BJ (cell line): ENCODE measurements at places on chromosomes 6 and 20. TPM values are rescaled to one million over a fixed set of nuclear protein-coding genes. Genes with fewer than 3 reads are reported as not detected.
A peak's percentile ranks its signal among the peaks of the same experiment; 100 is the strongest.

DNA sequence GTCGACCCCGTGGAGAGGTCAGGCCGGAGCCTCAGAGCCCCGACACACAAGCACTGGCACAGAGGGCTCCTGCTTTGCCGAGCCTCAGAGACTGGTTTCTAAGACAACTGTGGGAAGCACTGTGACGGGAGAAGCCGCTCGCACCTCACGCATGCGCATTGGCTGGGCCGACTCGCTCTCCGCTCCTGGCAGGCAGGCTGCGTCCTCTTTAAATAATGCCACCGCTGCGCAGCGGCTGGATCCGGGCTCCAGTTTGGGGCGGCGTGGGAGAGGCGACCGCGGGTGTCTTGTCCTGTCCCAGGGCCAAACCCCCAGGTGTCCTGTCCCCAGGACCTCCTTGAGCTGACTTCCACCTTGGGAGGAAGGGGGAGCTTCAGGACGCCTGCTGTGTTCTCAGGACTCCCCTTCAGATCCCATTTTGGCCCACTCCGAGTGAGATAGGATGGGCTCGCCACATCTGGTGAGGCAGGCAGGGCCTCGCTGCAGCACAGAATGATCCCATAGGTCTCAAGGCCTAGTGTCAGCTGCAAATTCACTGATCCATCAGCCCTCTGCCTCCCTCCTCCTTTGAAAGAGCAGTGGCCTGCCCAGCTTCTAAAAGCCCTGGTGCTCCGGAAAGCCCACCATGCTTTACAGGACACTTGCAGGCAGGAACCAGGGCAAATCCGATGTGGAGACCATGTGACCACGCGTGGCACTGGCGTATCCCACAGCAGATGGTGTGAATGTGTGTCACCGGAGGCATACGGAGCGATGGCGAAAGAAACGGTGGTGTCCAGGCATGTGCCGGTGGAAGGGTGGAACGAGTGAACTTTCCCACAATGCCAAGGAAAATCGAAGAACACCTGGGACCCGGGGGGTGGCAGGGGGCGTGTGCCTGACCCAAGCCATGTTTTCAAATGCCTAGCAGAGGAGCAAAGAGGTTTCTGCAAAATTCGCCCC is 169.3 kb upstream of the ZNF337 start:
- DNase-seq: no peak

The OR11A1 gene
- not detected in 2 replicates for polyA plus RNA-seq

The C6orf118 gene
- not detected in 2 replicates for polyA plus RNA-seq

GRCh38 chr20:63552481-63553249 is 1.3 kb upstream of the FNDC11 start:
- no peak for DNase-seq

DNA sequence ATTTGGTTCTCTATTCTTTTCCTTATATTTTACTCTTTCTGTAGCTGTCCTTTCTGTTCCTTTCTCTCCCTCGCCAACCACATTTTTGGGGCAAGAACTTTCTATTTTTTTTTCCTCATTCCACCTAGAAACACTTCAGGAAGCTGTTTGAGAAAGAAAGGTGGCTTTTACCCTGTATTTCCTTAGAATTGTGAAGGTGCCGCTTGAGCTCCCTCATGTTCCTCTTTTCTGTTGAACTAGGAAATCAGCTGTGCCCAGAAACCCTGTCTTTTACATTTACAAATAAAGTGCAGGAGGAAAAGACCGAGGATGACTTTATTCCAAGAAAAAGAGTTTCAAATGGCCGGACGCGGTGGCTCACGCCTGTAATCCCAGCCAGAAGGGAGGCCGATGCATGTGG is 38.2 kb downstream of the OR2B2 start:
- no peak for DNase-seq

GRCh38 chr6:158485431-158485830 is 74.5 kb upstream of the TMEM181 start:
- no peak for DNase-seq

- no peak for DNase-seq
These were observed 43.9 kb downstream of the RBM38 start for GRCh38 chr20:57435105-57435497.

DNA sequence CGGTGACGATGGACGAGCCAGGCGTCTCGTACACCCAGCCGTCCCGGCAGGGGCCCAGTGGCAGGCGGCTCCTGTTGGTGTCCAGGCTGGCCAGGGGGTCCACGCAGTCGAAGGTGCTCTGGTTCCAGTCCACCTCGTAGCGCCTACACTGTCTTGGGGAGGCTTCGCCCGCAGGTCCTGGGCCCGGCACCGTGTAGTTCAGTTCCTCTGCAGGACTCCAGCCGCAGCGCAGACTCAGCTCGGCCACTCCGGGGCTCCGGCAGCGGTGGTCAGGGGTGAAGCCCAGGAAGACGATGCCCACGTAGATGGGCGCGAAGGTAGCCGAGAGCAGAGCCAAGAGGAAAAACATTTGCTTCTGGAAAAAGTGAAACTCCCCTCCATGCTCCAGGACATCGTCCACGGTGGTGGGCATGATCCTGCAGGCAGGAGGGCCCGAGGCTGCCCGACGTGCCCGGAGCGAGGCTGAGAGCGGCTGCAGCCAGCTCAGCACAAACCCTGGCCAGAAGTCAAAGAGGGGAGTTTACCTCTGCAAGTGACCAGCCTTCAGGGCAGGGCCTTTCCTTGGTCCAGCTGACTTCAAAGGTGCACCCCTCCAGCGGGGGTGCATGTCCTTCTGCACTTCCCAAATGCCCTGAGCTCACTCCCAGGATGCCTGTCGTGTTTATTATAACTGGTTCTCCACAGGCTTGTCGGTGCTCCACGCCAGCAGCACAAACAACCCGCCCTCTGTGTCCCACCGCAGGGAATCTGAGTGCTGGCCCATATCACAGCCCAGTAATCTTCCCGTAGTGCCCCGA is at the start of gene SLC22A2:
Gene SLC22A2 (minus strand): TSS at position 476 of the 797 bp plus-strand sequence. CDS start 64 bp downstream, at position 412.
- DNase-seq: no peak

DNA sequence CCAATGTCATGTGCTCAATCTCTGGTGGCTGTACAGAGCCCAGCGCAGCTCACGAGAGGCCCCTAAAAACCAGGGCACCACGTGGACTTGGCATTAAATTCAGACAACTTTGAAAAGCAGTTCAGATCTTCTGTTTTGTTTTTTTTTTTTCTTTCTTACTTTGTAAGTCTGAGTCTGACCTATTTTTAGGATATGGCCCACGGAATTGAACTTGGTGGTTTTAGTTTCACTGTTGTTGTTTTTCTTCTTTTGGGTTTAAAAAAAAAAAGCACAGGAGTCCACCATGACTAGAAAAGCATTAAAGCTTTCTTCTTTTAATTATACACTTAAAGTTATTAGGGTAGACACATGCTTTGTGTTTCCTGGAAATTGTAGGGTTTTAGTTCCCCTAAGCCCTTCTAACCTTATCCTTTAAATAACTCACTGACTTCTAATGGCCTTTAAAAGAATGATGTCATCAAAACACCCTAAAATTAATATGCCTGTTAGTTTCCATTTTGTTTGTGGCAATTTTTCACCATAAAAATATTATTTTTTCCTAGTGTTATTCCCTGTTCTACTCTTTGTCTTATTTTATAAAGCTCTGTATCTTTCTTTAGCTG is 48.5 kb upstream of the CCN2 start:
- no peak for DNase-seq

DNA sequence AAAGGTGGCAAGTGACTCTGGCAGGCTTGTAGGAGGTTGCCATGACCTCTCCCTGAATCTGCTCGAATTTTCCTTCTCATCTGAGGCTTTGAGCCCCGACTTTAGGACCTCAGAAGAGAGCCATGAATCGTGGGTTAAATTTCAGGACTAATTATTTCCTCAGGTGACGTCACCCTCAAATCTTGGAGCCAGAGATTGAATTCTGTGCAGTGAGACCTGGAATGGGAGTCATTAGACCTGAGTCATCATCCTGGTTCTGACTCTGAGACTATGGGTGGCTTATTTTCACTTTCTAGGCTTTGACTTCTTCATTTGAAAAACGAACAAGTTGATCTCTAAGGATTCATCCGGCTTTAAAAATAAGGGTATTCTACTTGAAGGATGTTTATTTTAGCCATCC is 48.5 kb upstream of the PDYN start:
- peak; percentile 0 for DNase-seq

The TCF19 gene
- polyA plus RNA-seq: 8.5 and 10.4 TPM in 2 replicates

GRCh38 chr6:42411406-42411805 is 40.3 kb downstream of the TRERF1 start:
- no peak for DNase-seq

The CDSN gene
- polyA plus RNA-seq: not detected in 2 replicates

The ID4 gene
- 2.2 and 3.1 TPM in 2 replicates for polyA plus RNA-seq

The RBPJL gene
- not detected in 2 replicates for polyA plus RNA-seq

GRCh38 chr20:42082611-42083010 is 464.4 kb upstream of the CHD6 start:
- no peak for DNase-seq

- DNase-seq: no peak
These were observed 183.4 kb downstream of the ANKRD60 start for GRCh38 chr20:58044931-58045555.

The TRDN gene
- not detected in 2 replicates for polyA plus RNA-seq

- no peak for DNase-seq
These were observed 56.6 kb upstream of the CD83 start for GRCh38 chr6:14060971-14061370.

GRCh38 chr20:52974179-52974594 is 2.0 kb downstream of the TSHZ2 start:
- DNase-seq: no peak

DNA sequence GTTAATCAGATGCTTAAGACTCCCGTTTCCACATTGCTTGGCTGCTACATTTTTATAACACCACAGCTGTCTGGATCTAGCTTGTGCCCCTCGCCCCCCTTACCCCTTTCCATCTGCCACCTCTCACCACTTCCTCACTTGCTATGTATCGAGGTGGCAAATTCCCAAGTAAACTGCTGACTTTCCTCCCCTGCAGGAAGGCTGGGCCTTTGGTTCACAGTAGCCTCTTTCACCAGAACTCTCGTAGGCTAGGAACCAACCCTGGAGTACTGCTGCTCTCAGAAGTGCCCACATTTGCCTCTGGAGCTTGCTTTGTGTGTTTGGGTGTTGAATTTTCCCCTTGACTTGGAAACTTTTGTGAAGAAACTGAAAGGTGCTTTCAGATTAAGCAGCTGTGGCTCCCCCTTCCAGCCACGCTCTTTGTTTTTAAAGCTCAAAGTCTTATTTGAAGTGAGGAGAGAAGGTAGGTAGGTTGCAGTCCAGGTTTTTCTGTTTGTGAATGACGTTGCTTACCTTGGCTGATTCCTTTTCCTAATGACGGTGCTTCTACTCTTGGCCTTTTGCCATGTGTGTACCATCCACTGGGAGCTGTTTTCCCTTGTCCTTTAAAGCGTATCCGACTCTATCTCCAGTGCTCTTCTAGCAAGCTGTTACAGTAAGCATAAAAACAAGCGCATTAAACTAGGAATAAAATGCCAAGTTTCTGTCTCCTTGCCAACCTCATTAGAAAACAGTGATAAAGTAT is 90.4 kb downstream of the CARMIL1 start:
- DNase-seq: no peak

The SOX4 gene
- 2.4 and 2.9 TPM in 2 replicates for polyA plus RNA-seq

DNA sequence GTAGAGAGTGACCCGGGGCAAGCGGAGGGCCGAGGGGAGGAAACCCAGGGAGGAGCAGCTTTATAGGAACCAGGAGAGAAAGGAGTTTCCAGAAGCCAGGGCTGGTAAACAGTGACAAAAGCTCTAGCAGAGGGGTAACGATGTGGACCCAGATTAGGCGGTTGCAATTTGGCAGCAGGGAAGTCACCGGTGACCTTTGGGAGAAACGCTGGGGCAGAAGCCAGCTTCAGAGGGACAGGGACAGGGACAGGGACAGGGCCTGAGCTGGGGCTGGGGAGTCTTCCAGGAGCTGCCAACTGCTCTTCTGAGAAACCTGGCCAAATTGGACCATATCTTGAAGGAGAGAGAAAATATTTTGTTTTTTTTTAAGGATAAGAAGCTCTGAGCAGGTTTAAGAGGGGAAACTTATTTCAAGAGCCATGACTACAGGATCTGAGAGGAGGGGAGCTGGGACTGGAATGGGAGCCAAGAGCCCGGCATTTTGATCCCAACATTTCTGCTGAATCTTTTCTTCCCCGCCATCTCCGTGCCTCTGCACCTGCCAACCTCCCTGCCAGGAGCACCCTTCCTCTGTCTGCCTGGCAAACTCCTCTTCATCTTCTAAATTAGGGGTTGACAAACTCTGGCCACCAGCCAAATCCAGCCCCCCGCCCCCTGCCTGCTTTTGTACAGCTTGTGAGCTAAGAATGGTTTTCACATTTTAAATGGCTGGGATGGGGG is 22.6 kb upstream of the PREX1 start:
- no peak for DNase-seq

DNA sequence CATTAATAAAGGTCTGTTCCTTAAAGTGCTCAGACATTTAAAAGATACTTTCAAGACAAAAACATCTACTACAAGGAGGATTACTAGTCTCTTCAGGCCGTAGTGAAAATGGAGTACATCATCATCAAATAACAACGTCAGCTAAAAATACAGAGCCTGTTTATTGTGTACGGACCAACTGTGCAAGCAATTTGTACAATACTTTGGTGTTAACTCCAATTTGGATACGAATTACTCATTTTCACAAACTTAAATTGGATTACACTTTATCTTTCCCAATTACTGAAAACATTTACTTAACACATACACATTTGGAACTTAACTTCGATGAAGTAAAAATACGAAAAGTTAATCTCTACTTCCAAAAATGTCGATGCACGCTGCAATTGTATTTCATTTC is 802 bp downstream of the CYP39A1 start:
- no peak for DNase-seq

DNA sequence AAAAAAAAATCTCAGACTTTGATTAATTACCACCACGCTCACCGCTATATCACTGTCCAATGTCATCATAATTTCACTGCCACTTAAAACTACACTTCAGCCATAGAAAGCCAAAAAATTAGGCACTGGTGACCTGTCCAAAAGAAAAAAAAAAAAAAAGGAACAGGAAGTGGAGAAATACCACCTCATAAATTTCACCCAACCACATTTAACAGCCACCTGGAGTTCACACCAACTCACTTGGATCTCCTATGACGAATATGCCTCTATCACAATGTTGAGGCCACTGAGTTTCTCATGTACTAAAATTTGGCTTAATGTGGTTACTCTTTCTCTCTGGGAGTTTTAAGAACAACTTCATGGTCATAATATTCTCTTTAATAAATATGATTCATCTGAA is 237.5 kb upstream of the RSPO3 start:
- no peak for DNase-seq

GRCh38 chr6:15960740-15961634 is 167.9 kb upstream of the MYLIP start:
- no peak for DNase-seq
